ENCODE measurements at places on chromosomes 5 and 9.

GRCh38 chr5:73454379-73455036 is 5.9 kb upstream of the FOXD1 start:
- DNase-seq, result peak; percentile 86

- peak; percentile 68 for DNase-seq
Measured at GRCh38 chr5:103918668-103919367, 356.2 kb upstream of the NUDT12 start.

DNA sequence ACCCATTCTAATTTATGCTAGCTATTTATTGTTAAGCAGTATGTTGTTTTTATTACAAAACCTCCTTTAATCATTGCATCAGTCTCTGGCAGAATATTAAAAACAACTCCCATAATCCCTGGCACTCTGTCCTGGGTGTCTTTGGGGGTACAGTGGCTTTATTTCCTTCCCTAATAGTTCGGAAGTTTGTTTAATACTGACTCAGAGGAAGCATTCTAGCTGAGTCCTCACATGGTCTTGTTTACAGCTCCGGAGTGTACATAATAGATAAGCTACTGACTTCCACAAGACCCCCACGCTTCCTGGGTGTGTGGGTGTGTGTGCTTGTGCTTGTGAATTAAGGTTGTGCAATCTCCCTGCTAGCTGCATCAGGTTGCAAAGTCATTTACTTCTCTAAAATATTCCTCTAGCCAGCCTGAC is 149.8 kb upstream of the CDKN2B start:
- DNase-seq, result no peak

DNA sequence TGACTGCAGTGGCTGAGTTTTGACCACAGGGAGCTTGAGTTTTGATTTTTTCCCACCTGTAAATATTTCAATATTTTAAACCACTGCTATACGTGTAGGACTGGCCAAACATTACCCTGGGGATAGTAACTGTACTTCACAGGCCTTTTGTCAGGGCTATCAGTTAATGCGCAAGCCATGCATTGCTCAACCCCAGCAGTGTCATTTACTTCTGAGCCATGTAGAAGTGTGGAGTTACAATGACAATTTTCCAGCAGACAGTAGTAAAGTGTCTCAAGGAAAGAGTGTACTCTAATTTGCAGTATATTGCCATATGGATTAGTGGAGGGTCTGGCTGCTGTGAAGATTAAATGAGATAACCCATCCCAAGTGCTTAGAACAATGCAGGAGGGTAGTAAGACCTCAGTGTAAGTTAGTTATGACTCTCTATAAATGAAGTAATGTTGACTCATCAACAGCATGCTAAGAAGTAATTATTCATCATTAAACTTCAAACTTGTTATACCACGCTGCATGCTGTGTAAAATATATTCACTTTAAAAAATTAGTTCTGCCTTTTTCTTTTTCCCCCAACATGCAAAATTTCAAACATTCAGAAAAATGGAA is 489.2 kb downstream of the KDM4C start:
- DNase-seq, result no peak

- no peak for DNase-seq
Measured at GRCh38 chr5:71828291-71829040, 109.4 kb downstream of the CARTPT start.

- DNase-seq, result no peak
Measured at GRCh38 chr5:81212211-81212751, 20.8 kb upstream of the CKMT2 start.

- DNase-seq, result no peak
Measured at GRCh38 chr9:27385606-27386322, 88.8 kb upstream of the EQTN start.

DNA sequence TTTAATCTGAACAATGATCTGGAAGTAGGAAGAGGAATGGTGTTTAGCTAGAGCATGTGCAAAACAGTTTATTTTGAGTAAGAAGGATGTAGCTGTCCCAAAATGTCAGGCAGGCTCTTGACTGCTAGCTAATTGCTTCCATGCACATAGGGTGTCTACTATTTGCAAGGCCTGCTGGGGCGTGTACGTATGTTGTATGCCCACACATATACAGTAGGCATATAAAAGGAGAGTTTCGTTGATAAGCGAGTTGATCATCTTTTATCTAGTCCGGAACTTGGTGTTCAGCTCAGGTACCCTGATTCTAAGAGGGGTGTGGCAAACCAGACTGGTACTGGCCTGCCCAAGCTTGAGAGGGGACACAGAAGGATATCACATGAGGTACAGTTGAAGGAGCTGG is 177.2 kb downstream of the GOLPH3 start:
- no peak for DNase-seq

DNA sequence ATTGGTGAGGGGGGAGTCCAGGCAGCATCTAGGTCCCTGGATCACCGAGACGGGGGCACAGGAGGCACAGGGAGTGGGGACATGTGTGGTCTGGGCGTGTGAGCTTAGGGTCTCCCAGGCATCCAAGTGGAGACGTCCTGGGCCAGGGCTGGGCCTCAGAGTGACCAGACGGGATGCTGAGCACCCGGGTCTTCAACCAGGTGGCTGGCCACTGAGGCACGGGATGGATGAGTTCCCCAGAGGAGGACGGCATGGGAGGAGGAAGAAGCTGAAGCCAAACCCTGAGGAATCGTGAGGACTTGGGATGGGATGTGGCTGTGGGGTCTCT is 88.0 kb downstream of the LMX1B start:
- no peak for DNase-seq

DNA sequence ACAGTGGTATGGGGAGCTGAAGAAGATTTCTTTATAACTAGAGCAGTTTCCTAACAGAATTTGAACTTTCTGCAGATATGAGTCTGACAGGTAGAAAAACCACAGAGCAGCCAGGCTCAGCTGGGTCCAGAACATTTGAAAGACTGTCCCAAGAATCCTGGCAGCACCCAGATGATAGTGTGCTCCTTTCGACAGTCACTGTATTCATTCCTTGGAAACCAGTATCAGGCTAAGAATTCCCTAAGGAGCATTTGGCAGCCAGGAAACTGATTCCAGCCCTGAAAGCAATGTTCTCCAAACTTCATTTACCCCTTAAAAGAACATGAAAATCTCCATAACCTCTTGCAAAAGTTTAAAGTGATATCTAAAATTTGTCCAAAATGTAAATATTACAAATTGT is 123.0 kb upstream of the MTAP start:
- no peak for DNase-seq

DNA sequence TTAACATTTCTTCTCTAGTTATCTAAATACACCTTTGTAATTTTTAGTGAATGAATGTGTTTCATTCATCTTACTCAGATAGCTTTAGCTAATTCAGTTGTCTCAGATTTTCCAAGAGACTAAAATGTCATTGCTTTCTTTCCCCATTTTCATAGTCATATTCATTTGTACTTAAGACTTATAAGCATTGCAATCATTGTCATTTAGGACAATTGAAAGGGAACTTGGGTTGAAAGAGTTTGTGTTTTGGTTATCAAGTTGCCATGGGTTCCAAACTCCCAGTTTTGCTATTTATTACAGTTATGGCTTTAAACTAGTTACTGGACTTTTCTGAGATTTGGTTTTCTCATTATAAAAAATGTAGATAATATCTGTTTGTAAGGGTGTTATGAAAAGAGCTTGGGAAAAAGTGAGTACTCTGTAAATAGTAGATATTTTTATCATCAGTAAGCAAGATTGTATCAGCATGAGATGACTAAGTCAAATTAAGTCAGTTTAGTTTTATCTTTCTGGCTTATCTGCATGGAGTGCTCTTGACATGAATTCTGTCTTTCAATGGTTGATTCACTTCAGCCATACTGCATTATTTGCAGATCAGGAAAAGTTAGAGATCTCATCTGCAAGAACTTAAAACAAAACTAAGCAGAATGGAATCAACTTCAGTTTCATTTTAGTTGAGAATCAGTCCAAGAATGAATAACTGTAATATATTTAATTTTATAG is 107.5 kb downstream of the PBX3 start:
- no peak for DNase-seq

- no peak for DNase-seq
Measured at GRCh38 chr9:86075132-86076109, 23.9 kb downstream of the GOLM1 start.

DNA sequence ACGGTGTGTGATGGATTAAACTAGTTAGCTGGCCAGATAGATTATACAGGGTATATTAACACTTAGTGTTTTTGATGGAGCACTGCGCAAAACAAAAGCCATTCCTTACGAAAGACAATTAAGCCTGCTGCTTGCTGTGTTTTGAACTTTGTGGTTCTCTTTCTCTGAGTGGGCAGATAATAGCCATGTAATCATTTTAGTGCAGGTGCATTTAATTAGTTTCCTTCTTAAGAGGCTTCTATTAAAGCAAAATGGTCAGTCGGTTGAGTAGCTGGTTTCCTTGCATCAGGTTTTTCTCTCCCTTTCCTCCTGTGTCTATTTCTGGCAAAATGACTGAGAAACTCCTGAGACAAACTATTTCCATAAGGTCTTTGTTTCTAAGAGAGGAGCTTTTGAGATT is 512.5 kb downstream of the DMAC1 start:
- DNase-seq, result no peak

- DNase-seq, result no peak
Measured at GRCh38 chr9:99340281-99340680, 118.2 kb downstream of the SEC61B start.

DNA sequence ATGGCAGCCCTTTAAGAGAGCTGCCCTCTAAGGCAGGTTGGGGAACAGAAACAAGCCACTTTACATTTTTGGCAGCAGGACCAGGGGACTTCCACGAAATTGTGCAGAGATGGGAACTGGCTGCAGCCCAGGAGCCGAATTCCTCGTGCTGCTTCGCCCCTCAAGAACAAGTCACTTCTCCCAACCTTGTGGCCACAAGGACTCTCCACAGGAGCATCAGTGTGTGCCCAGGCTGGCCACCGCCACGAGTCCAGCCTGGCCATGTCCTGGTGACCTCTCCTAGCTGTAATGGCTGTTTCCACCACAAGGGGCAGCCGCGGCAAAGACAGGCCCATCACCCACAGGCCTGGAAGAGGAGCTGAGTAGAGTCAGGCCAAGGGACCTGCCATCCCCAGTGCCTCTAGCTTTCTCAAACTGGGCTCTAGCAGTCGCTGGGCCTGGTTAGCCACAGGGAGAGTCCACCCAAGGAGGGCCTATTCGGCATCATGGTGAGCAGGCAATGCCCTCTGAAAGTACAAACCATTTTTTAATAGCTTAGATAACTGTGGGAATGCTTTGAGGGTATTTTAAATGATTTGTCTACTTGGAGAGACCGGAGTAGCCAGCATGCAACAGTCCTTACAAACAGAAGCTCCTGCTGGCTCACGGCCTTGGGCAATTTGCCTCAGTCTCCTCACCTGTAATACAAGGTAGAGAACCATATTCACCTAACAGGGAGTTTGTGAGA is 129.0 kb downstream of the COL23A1 start:
- DNase-seq, result peak; percentile 92

- DNase-seq, result peak; percentile 87
Measured at GRCh38 chr9:99824378-99825171, 2.9 kb downstream of the NR4A3 start.

- no peak for DNase-seq
Measured at GRCh38 chr5:33994845-33995244, 10.4 kb upstream of the SLC45A2 start.

DNA sequence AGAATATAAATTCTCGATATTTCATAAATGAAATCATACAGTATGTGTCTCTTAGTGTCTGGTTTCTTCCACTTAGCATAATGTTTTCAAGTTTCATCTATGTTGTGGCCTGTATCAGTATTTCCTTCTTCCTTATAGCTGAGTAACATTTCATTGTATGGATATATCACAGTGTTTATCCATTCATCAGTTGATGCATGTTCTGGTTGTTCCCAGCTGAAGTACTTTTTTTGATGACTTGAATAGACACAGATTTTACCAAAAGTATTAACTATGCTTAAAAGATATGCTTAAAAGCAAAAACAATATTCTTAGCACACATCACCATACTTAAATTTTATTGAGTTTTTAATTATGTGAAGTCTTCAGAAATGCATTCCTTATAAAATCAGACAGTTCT is 12.7 kb downstream of the RAB14 start:
- no peak for DNase-seq

DNA sequence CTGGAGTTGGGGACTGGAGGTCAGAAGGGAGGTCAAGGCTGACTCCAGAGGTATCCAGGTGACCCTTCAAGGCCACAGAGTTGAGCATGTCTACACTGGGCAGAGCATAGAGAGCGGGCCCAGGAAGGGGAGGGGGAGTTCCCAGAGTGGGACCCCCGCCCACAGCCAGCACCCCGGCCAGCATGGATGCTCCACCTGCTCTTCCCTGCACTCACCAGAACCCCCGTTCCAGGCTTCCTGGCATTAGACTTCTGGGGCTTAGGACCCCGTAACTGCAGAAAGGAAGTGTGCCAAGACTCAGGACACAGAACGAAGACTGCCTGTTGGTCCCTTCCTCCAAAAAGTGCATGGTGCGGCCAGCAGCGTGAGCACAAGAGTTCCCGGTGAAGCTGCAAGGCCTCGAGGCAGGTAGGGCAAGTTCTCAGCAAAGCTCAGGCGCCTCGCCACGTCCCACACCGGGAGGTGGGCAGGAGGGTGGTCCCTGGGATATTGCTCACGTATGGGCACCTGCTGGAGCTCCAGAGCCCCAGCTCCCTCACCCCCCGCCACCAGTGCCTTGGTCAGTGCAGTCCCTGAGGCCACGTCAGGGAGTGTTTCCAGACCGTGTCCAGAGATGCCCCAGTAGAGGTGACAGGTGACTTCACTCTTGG is 13.8 kb downstream of the ABO start:
- no peak for DNase-seq

- DNase-seq, result no peak
Measured at GRCh38 chr9:5514617-5515260, 4.4 kb downstream of the PDCD1LG2 start.

GRCh38 chr5:54083851-54084250 is 226.5 kb downstream of the ARL15 start:
- DNase-seq, result no peak

- DNase-seq, result no peak
Measured at GRCh38 chr5:39373791-39374190, 9.5 kb upstream of the C9 start.

DNA sequence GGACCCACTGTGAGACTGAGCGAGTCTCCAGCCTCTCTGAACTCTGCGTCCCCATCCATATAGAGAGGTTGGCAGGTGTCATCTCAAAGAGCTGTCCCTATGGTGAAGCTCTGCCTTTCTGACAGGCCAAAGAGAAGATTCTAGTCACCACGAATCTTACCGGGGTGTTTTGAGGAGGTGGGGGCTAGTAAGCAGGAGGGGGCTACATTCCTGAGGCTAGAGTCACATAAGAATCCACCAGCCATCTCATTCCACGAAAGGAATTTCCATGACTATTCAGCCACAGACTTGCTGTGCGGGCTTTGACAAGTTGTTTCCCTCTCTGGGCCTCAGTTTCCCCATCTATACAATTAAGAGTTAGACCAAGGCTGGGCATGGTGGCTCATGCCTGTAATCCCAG is 16.3 kb downstream of the PDGFRB start:
- no peak for DNase-seq

Measured in eye (tissue), 1 donor.